ENCODE measurements at places on chromosomes 1 and 21.

DNA sequence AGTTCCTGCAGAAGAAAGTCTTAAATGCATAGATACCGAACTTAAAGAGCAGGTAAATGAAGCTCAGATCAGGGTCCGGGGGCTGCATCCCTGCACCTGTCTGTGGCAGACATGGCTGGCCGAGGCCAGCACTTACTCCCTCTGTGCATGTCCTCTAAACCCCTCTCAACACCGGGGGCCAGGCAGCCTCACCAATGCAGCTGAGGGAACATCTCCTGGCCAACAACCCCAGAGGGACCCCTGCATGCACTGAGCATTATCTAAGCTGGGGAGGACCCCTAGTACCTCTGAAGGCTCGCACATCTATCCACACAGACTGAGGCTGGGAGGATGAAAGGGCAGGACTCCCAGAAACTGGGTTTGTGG, 18.4 kb downstream of the TTC34 start:
- DNase-seq, result no peak

DNA sequence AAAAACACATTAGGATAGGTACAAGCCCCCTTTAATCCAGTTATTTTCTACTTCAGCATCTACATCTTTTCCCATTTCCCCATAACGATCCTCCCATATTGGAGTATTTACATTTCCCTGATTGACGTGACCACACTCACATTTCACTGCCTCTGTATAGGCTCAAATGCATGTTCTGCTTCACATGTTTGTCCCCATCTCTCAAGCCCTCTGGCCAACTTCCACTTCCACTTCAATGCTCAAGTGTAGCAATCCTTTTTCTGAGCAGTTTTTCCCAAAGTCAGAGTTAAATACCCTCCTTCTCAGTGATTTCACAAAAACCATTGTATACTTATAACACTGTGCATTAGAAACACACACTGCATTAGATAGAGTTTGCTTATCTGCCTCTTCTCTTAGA, 61.8 kb upstream of the TTLL7 start:
- no peak for DNase-seq

GRCh38 chr21:21907271-21907670, 909.1 kb downstream of the NCAM2 start:
- DNase-seq, result no peak

- DNase-seq, result no peak
These were observed 1479.6 kb downstream of the MRPL39 start for GRCh38 chr21:24127651-24128050.

DNA sequence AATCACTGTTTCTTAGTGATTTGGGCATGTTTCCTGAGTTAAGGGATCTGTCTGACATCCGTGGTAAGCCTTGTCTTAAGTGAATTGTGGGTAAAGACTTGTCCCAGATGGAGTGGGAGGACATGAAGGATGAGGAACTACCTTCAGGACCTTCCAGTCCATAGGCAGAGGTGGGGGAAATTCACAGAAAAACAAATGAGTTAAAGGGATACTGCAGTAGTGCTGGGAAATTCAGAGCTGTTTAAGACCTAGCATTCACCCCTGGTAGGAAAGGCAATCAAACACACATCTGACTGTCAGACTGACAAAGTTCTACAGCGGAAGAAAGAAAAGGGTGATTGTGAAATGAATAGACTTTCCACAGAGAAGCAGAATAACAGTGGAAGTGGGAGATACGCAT, 3.0 kb downstream of the GNAT2 start:
- no peak for DNase-seq
